CD4-positive, alpha-beta T cell treated with Interleukin-15 for 1 hour (primary cell): ENCODE measurements at places on chromosomes 11 and 22.

DNA sequence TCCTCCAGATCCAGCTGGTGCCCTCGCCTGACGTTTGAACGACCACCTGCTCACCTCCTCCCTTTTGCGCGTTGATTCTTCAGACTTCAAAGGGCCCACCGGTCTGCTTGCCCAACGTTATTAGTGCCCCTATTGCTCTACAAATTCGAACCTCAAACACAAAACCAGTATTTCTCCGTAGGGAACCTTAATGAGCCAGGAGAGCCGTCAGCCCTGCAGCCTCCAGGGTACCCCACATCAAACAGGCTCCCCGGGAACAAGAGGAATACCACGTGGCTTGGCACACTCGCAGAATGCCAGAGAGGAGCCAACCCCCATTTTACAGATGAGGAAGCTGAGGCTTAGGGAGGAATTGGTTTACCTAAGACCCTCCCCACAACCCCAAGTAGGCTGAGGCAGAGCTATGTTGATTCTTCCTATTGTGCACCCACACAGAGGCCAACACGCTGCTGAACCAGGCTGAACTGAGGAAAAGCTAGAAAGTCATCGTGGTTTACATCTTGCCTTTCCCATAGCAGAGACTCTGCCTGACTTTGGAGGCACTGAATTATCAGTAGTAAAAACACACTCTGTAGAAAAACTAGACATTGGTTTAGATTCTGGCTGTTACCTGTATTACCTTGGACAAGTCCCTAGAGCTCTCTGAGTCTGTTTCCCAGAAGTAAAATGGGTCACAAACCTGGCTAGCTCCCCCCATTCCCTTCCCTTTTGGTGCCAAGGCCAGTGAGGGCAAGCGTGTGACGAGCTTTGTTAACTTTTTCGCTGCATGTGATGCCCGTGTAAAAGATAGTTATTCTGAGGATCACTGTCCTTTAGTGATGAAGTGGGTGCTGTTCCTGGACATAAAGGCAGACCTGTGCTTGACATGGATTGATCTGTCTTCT, 764 bp downstream of the TKFC start:
- DNase-seq, result no peak

GRCh38 chr11:107744736-107745135, 32.9 kb upstream of the SLN start:
- no peak for DNase-seq

GRCh38 chr22:37044634-37045625, 6.6 kb upstream of the KCTD17 start:
- no peak for DNase-seq

DNA sequence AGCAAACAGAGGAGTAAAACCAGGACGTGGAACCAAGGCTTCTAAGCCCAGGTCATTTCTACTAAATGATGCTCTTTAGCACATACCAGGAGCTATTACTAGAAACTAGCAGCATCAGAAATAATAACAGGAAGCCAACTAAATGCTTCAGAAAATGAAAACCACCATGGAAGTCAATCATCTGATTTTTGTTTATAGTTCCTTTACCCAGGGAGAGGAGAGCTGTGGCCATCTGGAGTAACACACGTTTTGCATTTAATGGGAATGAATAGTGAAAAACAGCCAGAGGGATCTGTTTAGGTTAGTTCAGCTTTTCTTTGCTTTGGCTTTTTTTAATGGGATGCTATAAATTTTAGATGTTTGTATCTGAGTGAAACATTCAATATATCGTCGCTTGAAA, 250.7 kb upstream of the ARHGAP20 start:
- DNase-seq, result no peak
